ENCODE measurements at places on chromosomes 2 and 18.

DNA sequence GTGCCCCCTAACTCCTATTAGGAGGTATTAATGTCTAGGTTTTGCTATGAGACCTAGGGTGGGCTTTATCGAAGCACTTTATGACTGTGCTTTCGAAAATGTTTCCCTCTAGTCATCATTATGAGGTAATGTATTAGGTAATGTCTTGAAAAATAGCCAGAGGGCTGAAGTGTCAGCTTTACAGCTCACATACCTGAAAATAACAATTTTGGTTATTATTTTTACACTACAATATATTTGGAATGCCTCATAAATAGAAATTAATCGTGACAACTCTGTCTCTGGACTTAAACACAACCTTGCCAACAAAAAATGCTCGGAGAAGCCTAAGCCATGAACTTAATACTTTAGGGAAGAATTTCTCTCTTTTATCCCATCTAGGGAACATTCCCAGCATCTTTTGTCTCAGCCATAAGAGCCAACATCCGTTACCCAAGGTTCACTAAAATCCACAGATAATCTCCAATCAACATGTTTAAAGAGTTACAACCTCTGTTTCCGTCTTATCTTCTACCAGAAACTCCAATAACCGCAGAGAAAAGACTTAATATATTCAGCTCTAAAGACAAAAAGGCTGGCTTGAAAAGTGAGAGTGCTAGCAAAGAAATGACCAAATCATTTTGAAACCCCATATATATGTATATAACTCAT, 130.9 kb upstream of the RND3 start:
- no peak for DNase-seq

DNA sequence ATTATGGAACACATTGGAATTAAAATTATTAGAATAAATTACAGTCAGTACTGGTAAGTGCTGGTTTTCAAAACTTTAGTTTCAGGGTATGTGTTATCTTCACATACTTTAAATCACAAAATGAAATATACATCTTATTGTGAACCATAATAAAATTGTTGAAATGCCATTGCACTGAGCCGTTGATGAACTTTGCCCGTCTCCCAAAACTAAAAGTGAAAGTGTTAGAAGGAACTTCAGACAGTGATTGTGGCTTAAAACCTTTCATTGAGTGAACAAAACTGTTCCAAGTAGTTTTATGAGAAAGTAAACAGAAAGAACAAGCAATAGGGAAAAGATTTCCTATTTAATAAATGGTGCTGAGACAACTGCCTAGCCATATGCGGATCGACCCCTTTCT, 811.6 kb downstream of the PLCL1 start:
- no peak for DNase-seq

GRCh38 chr2:125169022-125169763, 1144.1 kb downstream of the CNTNAP5 start:
- DNase-seq: no peak

GRCh38 chr2:236078297-236079255, 89.6 kb downstream of the GBX2 start:
- no peak for DNase-seq

- DNase-seq: no peak
Measured at GRCh38 chr18:43010611-43011010, 104.9 kb downstream of the RIT2 start.

- DNase-seq: no peak
Measured at GRCh38 chr2:2719781-2720180, 388.7 kb upstream of the MYT1L start.

DNA sequence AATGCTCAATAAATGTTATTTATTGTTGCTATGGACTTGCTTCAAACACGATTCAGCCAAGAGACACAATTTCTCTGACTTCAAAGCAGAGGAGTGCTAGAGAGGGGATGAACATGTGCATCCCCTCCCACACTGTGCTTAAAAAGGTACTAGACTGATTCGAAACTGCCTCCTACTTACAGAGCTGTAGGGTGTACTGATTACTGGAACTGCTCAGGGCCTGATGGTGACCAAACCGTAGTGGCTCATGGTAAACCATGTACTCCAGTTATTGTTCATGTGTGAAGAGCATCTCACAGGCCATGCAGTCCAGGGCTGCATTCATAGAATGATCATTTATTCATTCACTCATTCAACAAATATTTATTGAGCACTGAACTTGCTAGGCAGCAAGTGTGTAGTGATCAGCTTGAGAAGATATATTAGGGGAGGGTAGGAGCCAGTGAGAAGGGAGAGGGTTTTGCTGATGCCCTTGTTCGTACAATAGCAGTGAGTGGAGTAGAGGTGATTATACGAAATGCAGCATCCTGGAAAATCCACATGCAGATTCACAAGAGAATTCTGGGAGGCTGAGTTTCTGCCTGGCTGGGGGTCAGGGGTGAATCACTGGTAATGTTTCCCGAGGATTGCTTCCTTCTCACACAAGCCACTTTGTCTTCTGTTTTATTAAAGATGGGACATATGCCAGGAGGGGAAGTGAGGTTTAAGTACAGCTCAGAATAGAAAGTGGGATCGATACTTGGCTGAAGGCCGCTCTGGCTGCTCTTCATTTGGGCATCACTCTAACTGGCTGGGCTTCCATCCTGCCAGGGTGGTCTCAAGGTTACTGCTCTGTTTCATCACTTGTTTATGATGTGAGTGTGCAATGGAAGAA, 245.4 kb downstream of the RAD51AP2 start:
- no peak for DNase-seq

Data from nucleus accumbens (tissue), 56 donors.